Ureter (tissue), 1 donor: ENCODE measurements at places on chromosomes 7 and 10.

DNA sequence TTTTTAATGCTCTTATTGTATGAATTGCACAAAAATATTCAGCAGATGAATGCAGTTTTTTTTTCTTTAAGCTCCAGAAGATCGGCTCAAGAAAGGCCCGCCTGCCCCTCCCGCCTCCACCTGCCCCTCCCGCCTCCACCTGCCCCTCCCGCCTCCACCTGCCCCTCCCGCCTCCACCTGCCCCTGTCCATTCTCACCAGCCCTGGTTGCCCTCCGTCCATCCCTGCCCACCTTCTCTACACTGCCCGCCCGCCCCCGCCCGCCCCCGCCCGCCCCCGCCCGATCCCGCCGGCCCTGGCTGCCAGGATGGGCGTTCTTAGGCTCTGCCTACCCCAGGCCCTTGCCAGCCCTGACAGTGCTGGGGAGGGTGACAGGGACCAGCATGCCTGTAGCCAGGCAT lies 67.4 kb downstream of the GLRX3 start:
- DNase-seq = no peak

- DNase-seq = no peak
Observed at GRCh38 chr10:3398825-3399646, 226.5 kb upstream of the PITRM1 start.

- no peak for DNase-seq
Observed at GRCh38 chr10:31146491-31147209, 115.0 kb upstream of the ZNF438 start.

- DNase-seq = no peak
Observed at GRCh38 chr7:151150388-151150787, 17.1 kb downstream of the GBX1 start.

- DNase-seq = no peak
Observed at GRCh38 chr7:120550494-120551048, 277.6 kb downstream of the KCND2 start.

GRCh38 chr7:110994028-110994967 lies 96.6 kb upstream of the LRRN3 start:
- DNase-seq = no peak

DNA sequence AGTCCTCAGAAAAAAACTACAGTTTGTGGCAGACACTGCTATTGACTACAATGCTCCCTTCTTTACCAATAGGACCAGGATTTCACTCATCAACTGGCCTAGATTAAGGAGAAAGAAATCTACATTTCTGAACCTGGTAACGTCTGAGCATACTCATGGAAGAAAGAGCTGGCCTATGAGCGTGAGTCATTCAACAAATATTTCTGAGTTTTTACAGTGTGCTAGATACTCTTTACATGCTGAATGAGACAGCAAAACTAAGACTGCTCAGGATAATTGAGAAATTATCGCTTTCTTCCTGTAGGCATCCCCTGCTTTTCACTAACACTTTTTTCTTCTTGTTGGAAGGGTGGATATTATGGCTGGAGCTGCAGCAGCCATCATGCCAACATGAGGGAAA lies 609.7 kb downstream of the TNS3 start:
- no peak for DNase-seq

- no peak for DNase-seq
Observed at GRCh38 chr7:145398758-145399157, 562.9 kb upstream of the TPK1 start.

DNA sequence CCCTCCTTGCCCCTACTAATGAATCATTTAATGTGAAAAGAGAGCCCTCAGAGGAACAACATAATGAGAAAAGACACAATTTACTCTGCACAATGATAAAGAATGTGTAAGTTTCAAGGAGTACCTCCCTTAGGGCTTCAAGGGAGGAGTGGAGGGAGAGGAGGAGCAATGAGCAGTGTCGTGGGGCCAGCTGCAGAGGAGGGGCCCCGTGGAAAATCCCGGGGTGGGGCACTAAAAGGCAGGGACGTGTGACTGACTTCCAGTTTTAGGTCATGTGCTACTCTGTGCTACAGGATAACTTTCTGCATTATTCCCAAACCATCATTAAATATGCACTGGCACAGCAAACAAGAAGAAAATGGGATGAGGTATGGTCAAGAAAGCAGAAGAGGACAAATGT lies 108.1 kb downstream of the ANLN start:
- DNase-seq = no peak

- no peak for DNase-seq
Observed at GRCh38 chr10:90007226-90007625, 305.8 kb downstream of the KIF20B start.

DNA sequence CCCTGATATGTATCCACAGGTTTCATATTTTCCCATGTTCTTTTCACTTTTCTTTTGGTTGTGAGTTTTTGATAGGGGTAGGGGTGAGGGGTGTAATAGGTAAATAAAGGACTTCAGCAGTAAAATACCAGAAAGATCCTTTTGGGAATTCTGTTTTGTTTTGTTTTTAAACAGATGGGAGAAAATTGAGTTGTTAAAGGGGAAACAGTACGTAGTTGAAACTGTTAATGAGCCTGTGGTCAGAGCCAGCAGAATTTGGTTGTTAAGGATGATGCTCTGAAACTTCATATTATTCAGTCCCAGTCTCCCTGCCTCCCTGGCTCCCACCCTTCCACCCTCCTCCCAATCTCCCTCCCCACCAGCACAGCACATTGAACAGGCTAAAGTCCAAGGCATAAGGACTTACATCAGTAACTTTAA lies 195.9 kb downstream of the CREB5 start:
- DNase-seq = no peak

GRCh38 chr10:126584836-126585235 lies 85.7 kb downstream of the C10orf90 start:
- DNase-seq = no peak

DNA sequence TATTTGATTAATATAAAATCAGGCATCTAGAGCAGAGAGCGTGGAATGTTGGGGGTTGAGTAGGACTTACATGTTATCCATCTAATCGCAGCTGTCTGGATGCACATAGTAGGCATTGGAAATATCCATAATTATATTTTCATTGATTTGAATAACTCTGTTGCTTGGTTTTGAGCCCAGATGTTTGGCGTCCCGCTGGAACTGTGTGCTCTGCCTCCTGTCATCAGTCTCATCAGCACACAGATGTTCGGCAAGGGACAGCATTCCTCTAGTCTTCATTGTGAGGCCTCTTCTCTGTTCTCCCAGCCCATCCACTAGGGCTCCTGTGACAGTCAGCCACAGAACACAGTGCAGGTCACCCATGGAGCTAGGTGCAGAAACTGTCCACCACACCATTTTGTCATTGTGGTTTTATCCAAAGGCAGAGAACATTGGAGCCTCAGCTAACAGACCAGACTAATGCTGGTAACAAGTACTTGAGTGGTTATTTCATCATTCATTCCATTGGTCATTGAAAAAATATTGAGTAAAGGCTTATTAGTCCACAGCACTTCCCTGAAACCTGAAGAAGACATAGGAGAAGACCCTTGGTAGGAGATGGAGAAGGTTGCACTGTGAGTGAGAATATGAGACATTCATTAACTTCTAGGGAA lies 927.4 kb downstream of the LRMDA start:
- DNase-seq = no peak

DNA sequence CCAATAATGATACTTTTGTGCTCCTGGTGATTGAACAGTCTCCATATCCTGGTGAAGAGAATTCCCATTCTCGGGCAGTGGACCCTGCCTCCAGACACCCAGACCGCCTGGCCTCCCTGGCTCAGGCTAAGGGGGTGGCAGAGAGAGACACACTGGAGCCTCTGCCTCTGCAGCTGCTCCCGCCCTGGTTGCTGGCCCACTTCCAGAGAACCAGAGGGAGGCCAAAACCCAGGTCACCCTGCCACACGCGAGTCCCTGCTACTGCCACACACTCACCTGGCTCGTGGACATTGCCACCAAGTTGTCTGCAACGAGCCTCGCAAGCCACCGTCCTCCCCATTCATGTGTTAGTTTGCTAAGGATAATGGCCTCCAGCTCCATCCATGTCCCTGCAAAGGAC lies 221.8 kb downstream of the HPSE2 start:
- DNase-seq = no peak

DNA sequence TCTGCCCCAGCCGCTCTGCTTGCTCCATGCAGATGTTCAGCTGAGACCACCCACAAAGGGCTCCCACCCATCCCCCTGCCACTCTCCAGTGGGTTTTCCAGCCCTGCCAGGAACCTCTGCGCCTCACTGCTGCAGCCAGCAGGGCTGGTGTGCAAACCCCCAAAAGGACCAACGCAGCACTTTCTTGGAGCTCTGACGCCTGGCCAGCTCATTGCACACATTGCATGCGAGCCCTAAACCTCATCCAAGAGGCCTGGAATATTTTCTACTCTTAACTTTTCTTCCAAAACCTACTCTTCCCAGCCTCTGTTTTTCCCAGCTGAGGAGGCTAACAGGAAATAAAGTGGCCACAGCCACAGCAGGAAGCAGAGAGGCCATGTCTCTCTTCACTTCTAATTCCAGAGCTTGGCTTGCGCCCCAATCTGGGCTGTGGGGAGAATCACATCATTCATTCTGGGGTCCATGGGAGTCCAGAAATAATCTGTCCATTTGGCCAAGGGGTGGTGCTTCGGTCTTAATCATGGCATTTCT lies 4.6 kb upstream of the FAM170B start:
- DNase-seq = no peak

DNA sequence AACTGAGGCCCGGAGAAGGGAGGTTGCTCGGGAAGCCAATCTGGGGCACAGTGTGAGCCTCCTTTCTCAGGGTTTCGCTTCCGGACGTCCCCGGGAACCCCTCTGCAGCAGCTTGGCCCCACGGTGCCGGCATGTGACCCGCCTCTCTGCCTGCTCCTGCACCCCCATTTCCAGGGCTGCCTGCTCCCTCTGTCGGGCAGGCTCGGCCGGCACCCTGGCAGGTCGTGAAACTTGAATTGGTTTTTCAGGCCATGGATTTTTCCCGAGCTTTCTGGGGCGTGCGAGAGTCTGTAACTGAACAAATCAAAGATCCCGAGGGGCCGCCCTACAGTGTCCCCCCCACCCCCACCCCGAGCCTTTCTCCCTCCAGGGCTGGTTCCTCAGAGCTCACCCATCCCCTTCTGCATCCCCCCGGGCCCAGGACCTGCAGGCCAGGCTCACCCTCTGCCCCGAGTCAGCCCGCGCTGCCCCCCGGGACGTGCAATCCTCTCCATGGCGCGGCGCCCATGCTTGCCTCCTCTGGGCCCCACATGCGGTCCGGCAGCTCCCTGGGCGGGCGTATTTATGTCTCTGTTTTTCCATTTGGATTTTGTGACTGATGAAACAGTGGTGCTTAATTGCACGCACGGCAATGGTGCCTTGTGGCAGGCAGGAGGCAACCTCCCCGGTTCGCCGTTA lies 58.1 kb downstream of the UNCX start:
- DNase-seq = no peak

GRCh38 chr10:22764639-22765038 lies 50.3 kb upstream of the PIP4K2A start:
- no peak for DNase-seq

GRCh38 chr7:40909346-40909980 lies 774.7 kb downstream of the SUGCT start:
- no peak for DNase-seq

DNA sequence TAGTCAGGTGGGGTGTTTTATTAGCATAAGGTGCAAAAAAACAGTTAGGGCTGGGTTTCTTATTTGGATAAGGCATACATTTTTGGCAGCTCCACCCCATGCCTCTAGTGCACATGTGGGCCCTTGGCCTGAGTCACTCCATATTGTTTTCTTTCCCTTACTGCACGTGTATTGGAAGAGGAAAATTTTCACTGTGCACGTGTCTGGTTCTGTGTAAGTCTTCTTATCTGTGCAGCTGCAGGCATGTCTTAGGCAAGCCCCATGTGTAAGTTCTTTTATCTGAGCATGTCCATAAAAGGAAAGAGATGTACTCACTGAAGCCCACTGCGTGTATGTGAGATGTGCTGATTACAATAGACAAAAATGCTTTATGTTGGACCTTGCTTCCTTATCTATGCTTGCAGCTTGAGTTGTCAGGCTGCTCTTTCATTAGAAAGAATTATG lies 540.3 kb upstream of the IGFBP3 start:
- DNase-seq = no peak

- DNase-seq = no peak
Observed at GRCh38 chr10:110765513-110766319, 106.0 kb upstream of the PDCD4 start.

DNA sequence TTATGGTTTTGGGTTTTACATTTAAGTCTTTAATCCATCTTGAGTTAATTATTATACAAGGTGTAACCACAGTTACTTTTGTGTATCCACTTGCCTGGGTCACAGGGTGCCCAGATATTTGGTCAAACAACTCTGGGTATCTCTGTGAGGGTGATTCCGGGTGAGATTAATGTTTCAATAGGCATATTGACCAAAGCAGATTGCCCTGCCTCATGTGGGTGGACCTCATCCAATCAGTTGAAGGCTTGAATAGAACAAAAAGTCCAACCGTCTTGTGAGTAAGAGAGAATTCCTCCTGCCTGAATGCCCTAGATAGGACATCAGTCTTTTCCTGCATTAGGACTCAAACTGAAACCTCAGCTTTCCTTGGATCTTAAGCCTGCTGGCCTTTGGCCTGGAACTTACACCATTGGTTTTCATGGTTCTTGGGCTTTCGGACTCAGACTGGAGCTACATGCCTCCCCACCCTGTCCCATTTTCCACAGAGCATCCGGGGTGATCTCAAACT lies 68.9 kb upstream of the ST8SIA6 start:
- DNase-seq = no peak

DNA sequence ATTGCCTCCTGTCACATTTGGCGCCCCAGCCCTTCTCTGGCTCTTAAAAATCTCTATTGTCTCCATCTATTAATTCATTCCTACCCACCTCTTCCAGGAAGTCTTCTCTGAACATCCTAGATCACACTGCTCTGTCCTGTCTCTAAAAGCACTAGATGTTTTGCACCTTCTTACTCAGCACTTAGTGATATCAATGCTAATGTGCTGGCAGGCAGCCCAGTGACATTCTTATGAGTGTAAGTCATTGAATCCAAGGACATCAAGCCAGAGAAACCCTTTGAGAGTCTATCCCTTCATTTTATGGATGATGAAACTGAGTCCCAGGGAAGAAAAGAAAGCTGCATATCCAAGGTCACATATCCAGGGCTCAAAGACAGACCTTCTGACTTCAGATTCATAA lies 48.3 kb upstream of the PAX2 start:
- DNase-seq = no peak
